ENCODE measurements at places on chromosomes 12 and 14.

DNA sequence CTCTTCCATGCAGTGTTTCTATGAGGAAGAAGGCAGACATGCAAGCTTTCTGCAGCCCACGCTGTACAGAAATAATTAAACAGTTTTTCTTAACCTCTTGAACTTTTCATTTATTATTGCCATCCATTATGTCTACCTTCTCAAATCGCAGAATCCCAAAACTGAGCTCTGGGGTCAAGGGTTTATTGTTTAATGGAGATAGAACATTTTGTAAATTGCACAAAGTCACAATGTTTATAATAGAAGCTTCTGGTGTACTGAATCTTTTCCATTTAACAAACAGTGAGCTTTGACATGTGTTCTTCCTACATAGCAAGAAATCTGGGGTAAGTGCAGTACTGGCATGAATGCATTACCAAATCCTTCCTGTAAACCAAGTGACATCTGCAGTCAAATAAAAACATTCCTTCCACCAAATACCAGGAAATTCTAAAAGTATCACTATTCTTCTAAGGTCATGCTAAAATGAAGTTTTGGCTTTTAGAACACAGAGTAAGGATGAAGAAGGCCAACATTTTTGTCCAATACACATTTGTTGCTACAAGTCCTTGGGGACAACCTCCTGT, 385.3 kb upstream of the DDHD1 start:
- no peak for DNase-seq

GRCh38 chr14:59771577-59771976, 99.0 kb downstream of the RTN1 start:
- no peak for DNase-seq

DNA sequence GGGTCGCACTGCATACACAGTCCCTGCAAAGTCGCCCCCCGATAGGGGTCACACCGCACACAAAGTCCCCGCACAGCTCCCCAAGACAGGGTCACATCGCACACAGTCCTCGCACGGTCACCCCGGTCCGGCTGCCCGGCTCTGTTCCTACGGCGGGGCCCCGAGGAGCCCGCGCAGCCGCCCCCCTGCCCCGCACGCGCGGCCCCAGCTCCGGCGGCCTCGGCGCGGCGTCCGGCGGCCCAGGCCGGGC, 300 bp downstream of the SSH1 start:
- DNase-seq, result no peak

- no peak for DNase-seq
These were observed 18.8 kb upstream of the MAGOHB start for GRCh38 chr12:10632226-10632625.

DNA sequence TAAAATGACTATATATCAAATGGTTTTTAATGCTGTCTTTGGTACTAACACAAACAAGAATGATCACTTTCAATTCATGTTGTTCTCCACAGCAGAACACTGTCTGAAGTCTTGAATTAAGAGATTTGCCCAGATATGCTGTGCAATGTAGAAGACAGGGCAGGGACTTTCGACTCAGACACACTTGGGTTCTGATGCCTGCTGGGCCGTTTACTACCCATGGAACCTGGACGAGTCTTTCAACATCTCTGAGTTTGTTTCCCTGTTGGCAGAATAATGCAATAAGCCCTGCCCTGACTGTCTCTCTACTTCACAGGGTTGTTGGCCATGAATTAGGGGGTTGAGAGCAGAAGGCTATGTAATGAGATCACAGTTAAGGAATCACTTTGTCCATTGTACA, 162.6 kb upstream of the TMPO start:
- no peak for DNase-seq

- DNase-seq, result no peak
These were observed 125.7 kb upstream of the TRHDE start for GRCh38 chr12:72146495-72146894.

- no peak for DNase-seq
These were observed 92.0 kb downstream of the RFLNA start for GRCh38 chr12:124386661-124387527.

GRCh38 chr12:14356147-14356546, 9.3 kb upstream of the ATF7IP start:
- DNase-seq, result no peak

Data from CD4-positive, alpha-beta T cell treated with Interleukin-6 at 100 ng/mL for 8 hours (primary cell).